Cortex of kidney (tissue), 1 donor: ENCODE measurements at places on chromosomes 16 and 17.

DNA sequence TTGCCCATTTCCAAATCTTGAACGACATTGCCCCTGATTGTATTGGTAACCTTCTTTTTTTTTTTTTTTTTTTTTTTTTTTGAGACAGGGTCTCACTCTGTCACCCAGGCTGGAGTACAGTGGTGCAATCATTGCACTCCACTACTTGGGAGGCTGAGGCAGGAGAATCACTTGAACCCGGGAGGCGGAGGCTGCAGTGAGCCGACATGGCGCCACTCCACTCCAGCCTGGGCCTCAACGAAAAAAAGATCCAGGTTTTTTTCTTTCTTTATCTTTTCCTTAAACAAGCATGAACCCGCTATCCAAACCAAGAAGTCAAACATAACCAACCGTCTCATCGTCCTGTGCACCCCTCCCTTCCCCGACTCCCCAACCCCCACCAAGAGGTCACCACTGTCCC is 47.6 kb upstream of the RPH3AL start:
- no peak for DNase-seq

DNA sequence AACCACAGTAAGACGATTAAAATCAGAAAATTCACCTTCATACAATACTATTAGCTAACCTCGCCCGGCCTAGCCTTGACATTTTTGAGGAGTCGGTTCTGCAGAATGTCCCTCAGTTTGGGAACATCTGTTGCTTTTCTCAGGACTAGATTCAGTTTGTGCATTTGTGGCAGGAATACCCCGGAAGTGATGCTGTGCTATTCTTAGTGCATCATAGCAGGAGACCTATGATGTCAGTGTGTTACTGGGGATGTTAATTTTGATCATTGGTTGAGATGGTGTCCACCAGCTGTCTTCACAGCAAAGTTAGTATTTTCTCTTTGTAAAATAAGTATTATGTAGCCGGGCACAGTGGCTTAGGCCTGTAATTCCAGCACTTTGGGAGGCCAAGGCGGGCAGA is 21.5 kb upstream of the HELZ start:
- no peak for DNase-seq

GRCh38 chr16:70289229-70290094 is at the start of gene AARS1:
TSS of gene AARS1 (minus strand) at chr16:70289506. CDS start at chr16:70282763, 6,743 bp downstream.
- DNase-seq: peak; percentile 57

GRCh38 chr16:86517652-86518258 is 7.4 kb downstream of the FOXF1 start:
- DNase-seq: no peak

- no peak for DNase-seq
Measured at GRCh38 chr16:81633147-81633619, 145.9 kb upstream of the PLCG2 start.

DNA sequence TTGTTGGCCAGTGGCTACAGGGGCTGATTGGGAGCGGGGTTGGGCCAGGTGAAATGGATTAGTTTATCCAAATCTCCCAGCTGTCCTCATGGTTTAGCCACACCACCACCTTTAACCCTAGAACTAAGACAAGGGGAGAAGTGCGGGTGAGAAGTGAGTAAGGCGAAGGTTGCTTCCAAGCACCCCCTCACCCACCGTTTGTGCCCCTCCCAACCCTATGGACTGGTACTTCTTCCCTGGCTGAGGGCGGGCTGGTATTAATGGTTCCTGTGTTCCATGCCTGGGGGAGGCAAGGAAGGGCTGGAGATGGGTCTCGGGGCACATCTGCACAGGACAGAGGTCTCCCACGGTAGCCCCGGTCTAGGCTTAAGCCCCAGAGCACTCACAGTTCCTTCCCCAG is 25.1 kb downstream of the NT5M start:
- no peak for DNase-seq

- no peak for DNase-seq
Measured at GRCh38 chr17:67436233-67436632, 59.2 kb downstream of the PITPNC1 start.

- no peak for DNase-seq
Measured at GRCh38 chr16:88437367-88437964, 15.6 kb upstream of the ZFPM1 start.
